ENCODE measurements at places on chromosomes 11 and 22.

DNA sequence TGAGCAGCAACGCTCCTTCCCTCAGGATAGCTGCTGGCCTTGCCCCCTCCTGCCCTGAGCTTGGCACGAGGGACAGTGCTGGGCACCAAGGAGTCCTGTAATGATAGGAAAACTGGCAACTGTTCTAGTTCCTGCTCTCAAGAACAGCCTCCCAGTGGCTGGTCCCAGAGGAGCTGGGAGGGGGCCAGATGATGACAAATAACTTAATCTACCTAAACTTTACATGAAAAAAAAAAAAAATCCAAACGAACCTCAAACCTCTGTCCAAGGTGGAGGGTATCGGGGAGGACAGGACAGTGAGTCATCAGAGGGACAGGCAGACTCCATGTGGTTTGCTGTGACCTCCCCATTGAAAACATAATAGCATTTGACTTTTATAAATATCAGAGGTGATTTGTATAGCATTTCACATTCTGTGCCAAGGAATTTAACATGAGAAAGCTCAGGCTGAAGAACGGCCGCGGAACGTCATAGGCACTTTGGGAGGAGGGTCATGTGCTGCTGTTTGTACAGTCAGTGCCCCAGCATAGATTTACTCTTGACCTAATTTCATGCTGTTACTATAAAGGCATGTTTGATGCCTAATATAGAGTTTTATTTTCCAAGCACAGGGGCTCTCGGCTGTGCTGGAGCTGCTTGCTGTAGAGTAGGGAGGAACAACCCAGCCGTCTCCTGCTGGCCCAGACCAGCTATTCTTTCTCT, 98.2 kb upstream of the NNMT start:
- DNase-seq = peak; percentile 37

GRCh38 chr11:64176751-64177150, 9.2 kb upstream of the STIP1 start:
- no peak for DNase-seq

DNA sequence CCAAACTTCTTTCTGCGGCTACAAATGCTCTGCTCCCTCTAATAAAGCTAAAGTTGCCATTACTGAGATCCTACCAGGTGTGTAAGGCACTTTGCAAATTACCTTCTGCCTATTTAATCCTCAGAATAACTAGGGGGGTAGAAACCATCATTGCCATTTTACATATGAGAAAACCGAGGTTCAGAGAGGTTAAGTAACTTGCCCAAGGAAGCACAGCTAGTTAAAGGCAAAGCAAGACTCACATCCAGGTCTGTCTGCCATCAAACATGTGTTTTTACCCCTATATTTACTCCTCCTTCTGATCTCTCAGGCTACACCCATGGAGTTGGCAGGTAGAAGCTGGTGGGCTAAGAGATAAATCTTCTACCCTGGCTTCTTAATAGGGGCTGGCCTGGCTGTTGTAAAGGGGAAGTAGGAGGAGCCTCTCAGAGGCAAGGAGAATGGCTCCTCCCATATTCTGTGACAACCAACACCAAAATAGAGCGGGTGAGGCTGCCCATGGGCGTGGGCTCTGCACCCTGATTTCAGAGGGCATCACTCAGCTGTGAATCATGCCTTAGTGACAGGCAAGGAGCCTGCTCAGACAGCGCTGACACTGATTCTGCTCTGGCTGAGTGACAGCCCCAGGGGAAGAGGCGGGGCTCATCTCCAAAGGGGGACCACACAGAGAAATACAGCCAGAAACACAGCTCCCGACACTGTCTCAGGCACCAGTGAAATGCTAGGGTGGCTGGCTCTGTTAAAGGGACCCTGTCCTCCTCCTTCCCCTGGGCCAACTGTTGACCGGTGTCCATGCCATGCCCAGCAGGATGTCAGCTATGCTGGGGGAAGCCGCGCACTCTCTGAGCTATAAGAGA, 106.8 kb downstream of the ABTB2 start:
- DNase-seq = peak; percentile 23

- no peak for DNase-seq
These were observed 164.3 kb downstream of the GUCY1A2 start for GRCh38 chr11:106853850-106854401.

DNA sequence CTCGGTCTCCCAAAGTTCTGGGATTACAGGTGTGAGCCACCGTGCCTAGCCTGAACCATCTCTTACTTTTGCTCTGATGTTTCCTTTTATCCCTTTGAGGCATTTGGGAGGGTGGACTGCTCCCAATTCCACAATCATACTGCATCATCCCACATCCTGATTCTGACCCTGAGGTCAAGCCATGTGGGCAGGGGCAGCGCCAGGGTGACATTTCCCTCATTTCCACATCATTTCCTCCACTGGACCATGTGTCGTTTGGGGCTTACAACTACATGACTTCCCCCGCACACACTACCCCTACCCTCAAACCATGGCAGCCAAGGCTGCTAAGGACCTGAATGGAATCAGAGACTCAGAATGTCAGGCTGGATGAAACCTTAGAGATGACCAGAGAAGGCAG, 26.4 kb upstream of the ZBTB16 start:
- no peak for DNase-seq

GRCh38 chr11:7020183-7020917, at the start of the genes NLRP14 and ZNF214:
Gene NLRP14 (plus strand): TSS chr11:7020479. CDS start chr11:7038587, 18,108 bp downstream.
Gene ZNF214 (minus strand): TSS chr11:7020346. CDS start chr11:7002835, 17,511 bp downstream.
- DNase-seq = peak; percentile 92

DNA sequence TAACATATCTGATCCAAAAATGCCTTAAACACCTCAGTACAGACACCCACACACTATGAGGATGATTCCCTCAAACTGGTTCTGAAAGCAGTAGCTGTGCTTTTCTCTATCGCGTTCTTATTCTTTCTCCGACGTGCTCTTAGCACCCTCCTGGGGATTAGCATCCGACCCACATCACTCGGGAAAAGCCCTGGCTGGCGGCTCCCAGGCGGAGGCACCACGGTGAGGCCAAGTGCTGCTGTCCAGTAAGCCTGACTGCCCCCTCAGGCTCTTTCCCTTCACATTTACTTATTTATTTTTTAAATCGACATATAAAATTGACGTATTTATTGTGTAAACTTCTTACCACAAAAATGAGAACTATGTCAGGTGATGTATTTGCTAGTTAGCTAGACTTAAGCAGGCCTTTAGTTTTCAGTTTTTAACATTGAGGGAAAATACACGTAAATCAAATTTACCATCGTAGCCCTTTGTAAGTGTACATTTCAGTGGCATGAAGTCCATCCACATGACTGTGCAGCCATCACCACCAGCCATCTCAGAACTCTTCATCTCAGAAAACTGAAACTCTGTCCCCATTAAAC, 19.2 kb downstream of the TBX1 start:
- no peak for DNase-seq

DNA sequence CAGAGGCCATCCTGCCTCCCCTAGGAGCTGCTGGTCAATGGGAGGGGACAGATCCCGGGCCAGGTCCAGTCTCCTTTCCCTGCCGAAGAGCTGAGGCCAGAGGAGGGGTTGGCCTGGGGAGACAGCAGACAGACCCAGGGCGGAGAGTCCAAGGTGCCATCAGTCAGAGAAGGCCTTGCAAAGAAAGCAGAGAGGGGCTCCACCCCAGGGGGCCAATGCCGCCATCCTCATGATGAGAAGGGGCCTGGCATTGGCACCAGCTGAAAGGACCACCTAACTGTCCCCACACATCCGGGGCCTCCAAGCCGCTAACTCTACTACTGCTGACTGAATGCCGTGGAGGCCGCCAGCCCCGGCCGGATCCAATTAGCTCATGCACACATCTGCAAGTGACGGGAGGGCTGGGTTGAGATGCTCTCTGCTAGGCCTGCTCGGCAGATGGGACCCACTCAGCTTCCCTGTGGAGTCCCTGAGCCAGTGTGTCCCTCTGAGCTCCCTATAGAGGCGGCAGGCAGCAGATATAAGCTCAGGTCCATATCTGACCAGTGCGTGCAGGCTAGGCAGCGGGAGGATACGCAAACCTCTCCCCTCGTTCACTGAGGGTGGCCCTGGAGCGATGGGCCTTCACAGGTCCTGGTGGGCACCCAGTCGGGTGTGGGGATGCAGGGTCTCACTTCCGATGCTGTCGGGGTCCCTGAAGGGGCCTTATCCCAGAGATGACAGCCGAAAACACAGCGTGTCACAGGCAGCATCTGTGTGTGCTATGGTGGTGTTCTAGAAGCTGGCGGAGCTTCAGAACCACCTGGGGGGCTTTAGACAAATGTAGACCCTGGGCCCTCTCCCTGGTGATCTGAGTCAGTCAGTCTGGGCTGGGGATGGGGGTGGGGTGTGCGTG, 183.9 kb downstream of the CTTN start:
- DNase-seq = no peak

DNA sequence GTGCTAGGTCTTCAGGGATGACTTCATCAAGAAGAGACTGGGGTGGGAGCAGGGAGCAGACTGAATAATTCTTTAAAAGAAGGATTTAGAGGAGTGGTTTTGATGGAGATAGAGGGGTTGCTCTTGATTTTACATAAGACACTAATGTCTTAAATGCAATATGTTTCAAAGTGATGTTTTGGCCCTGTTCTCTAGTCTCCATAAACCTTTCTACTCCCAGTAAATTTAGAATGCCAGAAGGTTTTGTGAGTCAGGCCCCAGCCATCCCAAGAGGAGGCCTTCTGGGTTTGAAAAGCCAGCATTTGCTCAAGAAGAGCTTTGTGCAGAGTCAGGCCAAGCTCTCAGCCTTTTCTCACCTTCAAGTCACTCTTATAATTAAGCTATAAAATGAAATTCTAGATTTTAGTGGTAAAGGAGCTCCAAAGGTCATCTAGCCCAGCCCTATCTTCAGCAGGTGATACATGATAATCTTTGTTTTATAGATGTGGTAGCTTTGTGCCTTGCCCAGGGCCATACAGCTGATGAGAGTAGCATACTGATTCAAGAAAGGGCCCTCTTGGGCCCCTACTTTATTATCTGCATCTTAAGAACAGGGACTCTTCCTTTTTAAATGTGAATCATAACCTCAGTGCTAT, 122.8 kb upstream of the MTNR1B start:
- peak; percentile 73 for DNase-seq

DNA sequence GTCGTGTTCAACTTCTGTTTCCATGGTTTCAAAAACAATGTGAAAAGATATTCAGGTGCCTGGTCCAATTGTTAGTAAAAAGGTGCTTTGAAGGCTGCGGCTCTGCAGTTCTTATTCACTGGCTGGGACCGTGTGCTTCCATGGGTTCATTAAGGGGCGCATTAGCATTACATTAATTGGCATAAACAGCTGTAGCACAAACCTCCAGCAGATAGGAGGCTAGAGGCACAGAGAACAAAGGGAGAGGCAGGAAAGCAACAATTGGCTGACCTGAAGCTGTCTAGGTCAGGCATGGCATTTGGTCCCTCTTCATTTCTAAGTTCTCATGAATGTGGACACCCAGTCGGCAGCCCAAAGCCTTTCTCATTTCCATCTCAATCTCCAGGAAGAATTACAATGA, 16.6 kb downstream of the PAK1 start:
- DNase-seq = no peak

DNA sequence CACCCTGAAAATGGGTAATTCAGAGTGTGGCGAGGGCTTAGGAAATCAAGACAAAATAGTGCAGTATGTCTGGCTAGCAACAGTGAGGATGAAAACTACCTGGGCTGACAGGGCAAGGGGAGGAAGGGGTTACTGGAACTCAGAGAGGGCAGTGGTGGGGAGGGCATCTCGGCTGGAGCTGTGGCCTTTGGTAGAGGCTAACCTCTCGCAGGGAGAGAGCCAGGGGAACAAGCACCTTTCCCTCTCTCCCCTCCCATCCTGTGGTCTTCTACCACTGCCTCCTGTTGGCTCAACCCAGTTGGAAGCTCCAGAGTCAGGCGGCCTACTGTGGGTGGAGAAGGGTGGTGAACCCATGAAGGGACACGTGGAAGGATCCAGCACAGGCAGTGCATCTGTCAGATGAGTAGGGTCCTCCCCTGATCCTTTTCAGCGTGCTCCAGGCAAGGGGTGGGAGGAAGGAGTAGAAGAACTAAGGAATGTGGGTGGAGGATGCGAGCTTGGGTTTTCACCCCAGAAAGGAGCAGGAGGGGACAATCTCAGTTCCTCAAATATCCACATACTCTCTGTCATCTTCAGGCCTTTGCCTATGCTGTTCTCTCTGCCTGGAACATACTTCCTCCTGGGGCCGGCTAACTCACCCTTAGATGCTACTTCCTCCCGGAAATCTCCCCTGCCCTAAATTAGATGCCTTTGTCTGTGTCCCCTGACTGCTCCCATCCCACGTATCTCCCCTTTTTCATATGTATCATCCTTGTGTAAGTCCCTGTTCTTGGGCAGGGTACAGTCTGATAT, 6.2 kb upstream of the KCNE3 start:
- no peak for DNase-seq

DNA sequence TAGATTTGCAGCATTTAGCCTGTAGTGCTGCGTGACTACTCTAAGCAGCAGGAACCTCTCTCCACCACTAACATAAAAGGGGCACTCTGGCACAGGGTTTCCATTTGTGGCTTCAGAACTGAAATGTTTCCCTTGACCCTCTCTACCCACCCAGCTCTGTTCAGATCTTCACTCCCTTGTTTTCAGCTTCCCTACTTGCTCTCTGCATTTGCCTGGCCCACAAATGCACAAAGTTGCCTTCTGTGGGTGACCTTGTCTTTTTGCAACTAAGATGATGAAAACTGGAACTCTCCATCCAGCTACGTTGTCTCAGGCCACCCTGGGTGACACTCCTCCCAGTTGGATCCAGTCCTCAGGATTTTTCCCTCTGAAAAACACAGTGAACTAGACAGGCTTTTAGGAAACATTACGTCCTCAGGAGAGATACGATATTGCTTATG, 19.8 kb upstream of the PSMA1 start:
- no peak for DNase-seq

DNA sequence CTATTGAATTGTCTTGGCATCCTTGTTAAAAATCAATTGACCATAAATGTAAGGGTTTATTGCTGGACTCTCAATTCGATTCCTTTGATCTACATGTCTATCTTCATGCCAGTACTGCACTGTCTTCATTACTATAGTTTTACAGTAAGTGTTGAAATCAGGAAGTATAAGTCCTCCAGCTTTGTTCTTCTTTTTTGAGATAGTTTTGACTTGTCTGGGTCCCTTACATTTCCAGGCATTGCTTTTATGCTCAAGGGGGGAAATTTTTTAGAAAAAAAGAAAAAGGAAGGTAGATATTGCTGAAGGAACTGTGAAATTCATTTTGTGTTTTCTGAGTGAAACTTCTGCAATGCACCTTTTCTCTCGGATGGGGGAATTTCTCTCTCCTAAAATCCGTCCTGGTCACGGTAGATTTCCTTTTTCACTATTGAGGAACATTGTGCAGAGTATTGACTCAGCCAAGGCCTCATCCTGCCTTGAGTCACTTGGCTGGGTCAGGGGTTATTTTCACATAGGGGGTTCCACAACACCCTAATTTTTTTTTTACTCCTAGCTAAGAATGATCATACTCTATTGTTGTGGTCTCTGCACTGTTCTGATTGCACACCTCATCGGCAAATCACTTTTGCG, 2.8 kb upstream of the ACER3 start:
- DNase-seq = no peak

GRCh38 chr22:38844315-38845003, 631 bp upstream of the NPTXR start:
- DNase-seq = no peak

GRCh38 chr11:17596310-17596669, 49.2 kb downstream of the OTOG start:
- no peak for DNase-seq

DNA sequence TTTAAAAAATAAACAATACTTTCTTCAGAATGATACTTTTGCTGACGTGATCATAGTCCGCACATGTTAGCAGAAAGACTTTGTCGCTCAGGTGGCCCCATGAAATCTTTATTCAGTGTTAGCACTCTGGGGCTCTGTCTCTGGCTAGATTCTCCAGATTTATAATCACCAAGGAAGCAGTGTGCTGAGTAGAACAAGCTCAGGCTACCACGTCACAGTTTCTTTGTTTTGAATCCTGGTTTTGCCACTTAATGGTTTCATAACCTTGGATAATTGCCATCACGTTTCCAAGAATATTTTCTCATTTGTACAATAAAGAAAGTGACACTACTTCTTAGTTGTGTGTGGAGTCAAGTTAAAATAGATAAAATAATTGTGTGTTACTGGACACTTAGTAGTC, 3.9 kb upstream of the MUC15 start:
- no peak for DNase-seq

All from AG10803 (cell line).